ENCODE measurements at places on chromosomes 3 and 15. TPM values are rescaled to one million over a fixed set of nuclear protein-coding genes. Genes with fewer than 3 reads are reported as not detected.

The DLG1 gene
- total RNA-seq = 75.5 TPM

DNA sequence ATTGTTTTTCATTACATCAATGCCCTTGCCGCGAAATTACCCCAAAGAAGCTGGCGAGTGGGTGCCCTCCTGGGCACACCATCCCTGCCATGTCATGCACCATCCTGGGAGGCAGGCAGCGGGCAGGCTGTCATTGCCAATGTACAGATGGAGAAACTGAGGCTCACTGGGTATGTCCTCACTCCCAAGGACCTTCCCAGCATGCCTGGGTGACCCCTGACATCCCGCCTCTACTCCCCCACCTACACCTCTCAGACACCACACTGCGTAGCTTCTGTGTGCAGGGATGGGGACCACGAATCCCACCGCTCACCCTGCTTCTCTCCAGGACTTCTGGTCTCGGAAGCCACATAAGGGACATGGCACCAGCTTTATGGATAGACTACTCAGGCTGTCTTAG, 41.0 kb upstream of the SLC41A3 start:
- H3K36me3 ChIP-seq = no peaks in the 10 kb centered on the region
- H3K27ac ChIP-seq = no peak overlapping the region
- no peak overlapping the region for H3K4me3 ChIP-seq
- H3K4me1 ChIP-seq = no peaks in the 10 kb centered on the region
- DNase-seq = no peak

GRCh38 chr3:136973352-136973751, 15.6 kb downstream of the IL20RB start:
- DNase-seq = no peak
- H3K36me3 ChIP-seq = peaks cover 6% of the 10 kb centered on the region
- H3K4me3 ChIP-seq = no peak overlapping the region
- no peaks in the 10 kb centered on the region for H3K27me3 ChIP-seq
- no peak overlapping the region for H3K27ac ChIP-seq

DNA sequence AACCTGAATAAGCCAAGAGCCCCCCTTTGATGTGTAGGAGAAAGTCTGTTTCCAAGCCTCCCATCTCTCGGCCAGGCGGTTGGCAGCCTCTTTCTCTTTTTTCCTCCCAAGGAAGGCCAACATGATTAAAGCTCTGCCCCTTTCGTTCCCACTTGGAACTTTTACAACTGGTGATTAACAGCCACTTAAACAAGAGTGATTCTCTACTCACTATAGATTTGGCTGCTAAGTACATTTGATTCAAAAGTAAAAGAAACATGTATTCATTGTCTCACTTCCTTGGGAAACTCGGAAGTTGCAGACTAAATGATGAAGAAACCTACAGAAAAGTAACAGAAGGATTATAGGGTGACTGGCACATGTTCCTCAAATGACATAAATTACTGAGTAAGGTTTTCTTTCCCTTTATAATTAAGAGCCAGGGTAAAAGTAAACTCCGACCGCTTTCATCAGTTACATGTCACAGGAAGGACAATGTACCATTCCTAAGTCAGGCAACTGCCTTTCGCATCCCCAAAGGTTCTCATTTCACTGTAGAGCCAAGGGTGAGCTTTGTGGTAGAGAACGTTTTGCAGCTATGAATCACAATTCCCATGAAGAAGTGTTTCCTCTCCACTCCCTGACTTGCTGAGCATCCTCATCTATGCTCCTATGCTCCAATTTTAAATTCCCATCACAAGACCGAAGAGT, 72.7 kb downstream of the MB21D2 start:
- H3K27ac ChIP-seq = no peak overlapping the region
- H3K27me3 ChIP-seq = no peaks in the 10 kb centered on the region
- no peaks in the 10 kb centered on the region for H3K36me3 ChIP-seq
- H3K4me3 ChIP-seq = no peak overlapping the region

- no peak overlapping the region for H3K4me3 ChIP-seq
- H3K4me1 ChIP-seq = no peaks in the 10 kb centered on the region
- H3K27me3 ChIP-seq = peaks cover 1% of the 10 kb centered on the region
- no peak for DNase-seq
- no peaks in the 10 kb centered on the region for H3K36me3 ChIP-seq
These were observed 188.5 kb upstream of the PROK2 start for GRCh38 chr3:71973274-71974030.

DNA sequence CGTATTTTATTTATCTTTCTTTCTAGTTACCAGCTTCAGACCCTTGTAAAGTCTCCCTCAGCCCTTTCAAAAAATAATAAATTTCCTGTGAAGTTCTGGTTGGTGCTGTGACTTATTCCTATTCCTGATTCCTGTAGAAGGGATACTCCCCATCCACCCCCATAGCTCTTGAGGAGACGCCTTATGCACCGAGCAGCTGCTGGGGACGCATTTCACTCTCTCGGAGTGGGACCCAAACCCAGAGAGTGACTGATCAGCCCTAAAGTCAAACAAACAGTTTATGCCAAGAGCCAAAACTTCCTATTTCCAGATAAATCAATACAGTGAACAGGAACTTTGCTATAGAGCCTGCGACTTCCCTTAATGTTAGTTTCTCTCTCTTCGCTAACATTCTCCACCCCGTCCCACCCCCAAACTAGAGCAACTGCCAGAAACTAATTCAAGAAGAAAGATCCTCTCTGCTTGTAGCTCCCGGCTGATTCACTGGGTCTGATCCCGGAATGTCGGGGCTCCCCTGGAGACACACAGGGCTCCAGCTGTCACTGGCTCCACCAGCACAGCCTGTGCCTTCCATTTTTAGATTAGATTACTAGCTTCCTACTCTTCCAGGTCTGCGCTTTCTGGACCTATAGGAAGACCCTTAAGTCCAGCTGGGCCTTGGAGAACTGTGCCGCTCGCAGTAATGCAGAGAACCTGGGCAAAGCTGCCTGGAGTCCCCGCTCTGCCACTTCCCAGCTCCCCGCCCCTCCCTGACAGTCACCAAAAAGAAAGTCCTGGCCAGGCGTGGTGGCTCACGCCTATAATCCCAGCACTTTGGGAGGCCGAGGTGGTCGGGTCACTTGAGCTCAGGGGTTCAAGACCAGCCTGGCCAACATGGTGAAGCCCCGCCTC, 45.2 kb downstream of the KLHL25 start:
- peaks cover 44% of the 10 kb centered on the region for H3K36me3 ChIP-seq
- H3K4me1 ChIP-seq = peaks cover 46% of the 10 kb centered on the region
- H3K4me3 ChIP-seq = no peak overlapping the region
- no peak for DNase-seq
- H3K27ac ChIP-seq = peak overlapping the region; percentile 83
- H3K27me3 ChIP-seq = peaks cover 39% of the 10 kb centered on the region

The EXD1 gene
- total RNA-seq = not detected

DNA sequence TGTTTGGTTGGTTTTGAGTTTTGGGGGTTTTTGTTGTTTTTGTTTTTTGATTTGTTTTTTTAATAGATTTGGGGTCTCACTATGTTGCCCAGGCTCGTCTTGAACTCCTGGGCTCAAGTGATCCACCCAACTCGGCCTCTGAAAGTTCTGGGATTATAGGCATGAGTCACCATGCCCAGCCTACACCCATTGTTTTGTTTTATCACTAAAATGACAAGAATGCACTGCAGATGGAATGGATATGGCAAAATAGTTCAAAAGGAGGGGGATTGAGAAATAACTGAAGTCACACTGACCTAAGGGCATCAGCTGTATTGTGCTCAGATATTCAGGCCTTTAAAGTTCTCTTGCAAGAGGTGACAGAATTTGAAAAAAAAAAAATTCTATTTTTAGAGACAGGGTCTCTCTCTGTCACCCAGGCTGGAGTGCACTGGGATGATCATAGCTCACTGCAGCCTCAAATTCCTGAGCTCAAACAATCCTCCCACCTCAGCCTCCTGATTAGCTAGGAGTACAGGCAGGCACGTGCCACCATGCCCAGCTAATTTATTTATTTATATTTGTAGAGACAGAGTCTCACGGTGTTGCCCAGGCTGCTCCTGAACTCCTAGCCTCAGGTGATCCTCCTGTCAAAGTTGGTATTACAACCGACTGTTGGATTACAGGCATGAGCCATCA, 4.4 kb upstream of the RASA2 start:
- H3K27ac ChIP-seq = no peak overlapping the region
- H3K36me3 ChIP-seq = no peaks in the 10 kb centered on the region
- H3K4me3 ChIP-seq = no peak overlapping the region
- DNase-seq = no peak
- H3K27me3 ChIP-seq = peaks cover 9% of the 10 kb centered on the region

DNA sequence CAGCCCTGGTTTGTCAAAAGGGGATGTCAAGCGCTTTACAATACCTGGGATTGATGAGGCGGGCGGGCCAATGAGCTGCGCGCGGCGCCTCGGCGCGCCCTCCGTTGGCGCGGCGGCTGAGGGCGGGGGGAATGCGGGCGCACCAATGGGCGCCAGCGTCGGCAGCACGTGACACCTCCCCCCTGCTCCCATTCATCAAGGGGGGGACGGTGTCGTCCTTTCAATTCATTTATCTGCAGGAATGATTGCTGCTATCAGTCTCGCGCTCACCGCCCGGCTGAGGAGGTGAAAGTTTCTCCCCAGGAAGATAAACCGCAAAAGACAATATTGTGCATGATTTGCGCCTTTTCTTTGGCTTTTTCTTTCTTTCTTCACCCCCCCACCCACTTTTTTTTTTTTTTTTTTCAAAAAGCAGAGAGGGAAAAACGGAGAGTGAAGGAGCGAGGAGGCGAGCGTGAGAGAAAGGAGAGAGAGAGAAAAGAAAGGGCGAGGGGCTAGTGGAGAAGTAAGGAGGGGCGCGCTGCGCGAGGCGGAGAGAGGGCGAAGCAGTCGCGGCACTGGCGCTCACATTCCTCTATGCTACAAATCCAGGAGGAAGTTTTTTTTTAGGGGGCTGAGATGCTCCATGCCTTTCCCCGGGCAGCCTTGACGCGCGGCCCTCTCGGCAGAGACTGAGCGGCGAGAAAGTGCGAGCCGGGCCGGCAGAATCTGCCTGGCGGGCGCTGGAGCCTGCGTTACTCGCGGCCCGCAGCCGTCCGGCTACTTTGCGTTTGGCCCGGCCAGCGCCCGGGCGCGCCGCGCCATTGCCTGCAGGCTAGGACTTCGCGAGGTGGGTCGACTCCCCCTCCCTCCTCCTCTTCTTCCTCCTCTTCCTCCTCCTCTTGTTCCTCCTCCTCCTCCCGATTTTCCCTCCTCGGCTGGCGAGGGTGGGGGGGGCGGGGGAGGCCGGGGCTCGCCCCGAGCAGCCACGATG, at the start of gene ZIC1:
Gene ZIC1 (plus strand): TSS at position 223 of the 973 bp plus-strand sequence. CDS start 748 bp downstream, at position 971.
- H3K27ac ChIP-seq = no peak within 1 kb of the TSS
- peaks cover 59% of the 10 kb centered on the region for H3K4me1 ChIP-seq
- no peaks in the 10 kb centered on the region for H3K36me3 ChIP-seq
- peak within 1 kb of the TSS; percentile 49 for H3K4me3 ChIP-seq
- DNase-seq = no peak

DNA sequence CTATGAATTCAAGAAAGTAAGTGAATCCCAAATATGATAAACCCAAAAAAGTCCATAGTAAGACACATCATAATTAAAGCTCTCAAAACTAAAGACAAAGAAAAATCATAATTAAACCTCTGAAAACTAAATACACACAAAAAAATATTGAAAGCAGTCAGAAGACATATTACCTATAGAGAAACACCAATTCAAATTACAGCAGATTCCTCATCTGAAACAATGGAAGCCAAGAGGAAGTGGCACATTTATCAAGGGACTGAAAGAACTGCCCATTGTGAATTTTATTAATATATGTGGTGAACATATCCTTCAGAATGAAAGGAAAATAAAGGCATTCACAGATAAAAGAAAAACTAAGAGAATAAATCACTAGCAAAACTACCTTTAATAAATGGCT, 128.2 kb downstream of the SCAPER start:
- H3K4me1 ChIP-seq = no peaks in the 10 kb centered on the region
- peaks cover 12% of the 10 kb centered on the region for H3K36me3 ChIP-seq
- H3K27ac ChIP-seq = no peak overlapping the region

DNA sequence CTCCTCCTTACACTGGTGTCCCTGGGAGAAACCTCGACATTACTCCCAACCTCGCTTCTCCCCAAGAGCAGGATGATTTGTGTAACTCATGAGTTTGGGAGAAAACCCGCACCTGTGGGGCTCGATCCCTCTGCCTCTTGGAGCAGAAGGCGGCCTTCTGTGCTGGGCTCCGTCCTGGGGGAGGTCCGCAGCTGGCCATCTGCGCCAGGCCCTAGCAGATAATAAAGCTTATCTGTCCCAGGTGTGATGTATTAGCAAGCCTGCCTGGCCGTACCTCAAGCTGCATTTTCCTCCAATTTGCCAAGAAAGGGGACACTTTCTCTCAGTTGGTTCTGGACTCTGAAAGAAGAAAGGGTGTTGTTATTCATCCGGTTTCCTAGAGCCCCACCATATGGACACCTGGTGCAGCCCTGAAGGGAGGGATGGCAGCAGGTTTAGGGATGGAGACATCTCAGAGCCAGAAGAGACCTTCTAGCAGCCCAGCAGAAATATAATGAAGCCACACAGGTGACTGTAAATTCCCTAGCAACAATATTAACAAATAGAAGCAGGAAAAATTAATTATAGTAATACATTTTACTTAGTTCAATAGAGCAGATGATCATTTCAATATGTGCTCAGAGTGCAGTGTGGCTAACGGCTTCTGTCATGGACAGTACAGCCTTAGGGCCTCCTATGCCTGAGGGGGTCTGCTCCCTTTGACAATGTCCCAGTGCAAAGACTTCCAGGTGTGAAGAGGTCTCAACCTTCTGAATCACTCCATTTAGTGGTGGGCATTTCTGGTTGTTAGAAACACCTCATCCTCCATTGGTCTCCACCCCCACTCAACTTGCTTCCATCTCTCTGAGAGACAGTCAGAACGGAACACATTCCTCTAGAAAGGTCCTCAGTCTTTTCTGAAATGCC, 94.8 kb downstream of the CPN2 start:
- no peak for DNase-seq
- H3K36me3 ChIP-seq = no peaks in the 10 kb centered on the region
- H3K4me1 ChIP-seq = peaks cover 29% of the 10 kb centered on the region
- H3K4me3 ChIP-seq = no peak overlapping the region
- H3K27me3 ChIP-seq = peaks cover 9% of the 10 kb centered on the region
- H3K27ac ChIP-seq = peak overlapping the region; percentile 93

The CFAP44 gene
- 1.7 TPM for total RNA-seq

DNA sequence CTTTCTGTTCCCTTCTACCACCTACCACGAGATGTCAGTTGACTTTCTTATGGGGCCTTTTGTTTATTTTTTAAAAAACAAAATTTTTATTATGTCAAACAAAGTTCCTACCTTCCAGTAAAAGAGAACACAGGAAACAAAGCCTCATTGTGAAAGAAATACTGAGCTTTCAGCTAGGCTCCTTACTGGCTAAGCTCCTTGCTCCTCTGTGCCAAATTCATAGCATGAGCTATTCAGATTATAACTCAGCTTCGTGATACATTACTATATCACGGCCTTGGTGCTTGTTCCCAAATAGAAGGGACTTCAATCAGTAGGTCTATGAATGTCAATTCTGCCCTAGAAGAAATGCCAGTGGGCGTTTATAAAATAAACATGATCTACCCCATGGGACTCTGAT, 145.8 kb upstream of the CHRM5 start:
- no peak overlapping the region for H3K4me3 ChIP-seq
- no peaks in the 10 kb centered on the region for H3K36me3 ChIP-seq
- no peaks in the 10 kb centered on the region for H3K4me1 ChIP-seq
- no peak for DNase-seq
- H3K27me3 ChIP-seq = peaks cover 2% of the 10 kb centered on the region

- no peaks in the 10 kb centered on the region for H3K27me3 ChIP-seq
- peak overlapping the region; percentile 80 for H3K27ac ChIP-seq
- peaks cover 7% of the 10 kb centered on the region for H3K36me3 ChIP-seq
- H3K4me3 ChIP-seq = peak overlapping the region; percentile 24
- DNase-seq = no peak
These were observed 28.9 kb downstream of the TLNRD1 start for GRCh38 chr15:81029414-81030300.

The GRIP2 gene
- 6.6 TPM for total RNA-seq

Measured in endothelial cell (in vitro differentiated cells).